Stimulated activated CD4-positive, alpha-beta T cell treated with anti-CD3 and anti-CD28 coated beads, TNF-alpha, amount 100 ng/mL, for 1 hour (primary cell): ENCODE measurements at places on chromosomes 13 and 19.

DNA sequence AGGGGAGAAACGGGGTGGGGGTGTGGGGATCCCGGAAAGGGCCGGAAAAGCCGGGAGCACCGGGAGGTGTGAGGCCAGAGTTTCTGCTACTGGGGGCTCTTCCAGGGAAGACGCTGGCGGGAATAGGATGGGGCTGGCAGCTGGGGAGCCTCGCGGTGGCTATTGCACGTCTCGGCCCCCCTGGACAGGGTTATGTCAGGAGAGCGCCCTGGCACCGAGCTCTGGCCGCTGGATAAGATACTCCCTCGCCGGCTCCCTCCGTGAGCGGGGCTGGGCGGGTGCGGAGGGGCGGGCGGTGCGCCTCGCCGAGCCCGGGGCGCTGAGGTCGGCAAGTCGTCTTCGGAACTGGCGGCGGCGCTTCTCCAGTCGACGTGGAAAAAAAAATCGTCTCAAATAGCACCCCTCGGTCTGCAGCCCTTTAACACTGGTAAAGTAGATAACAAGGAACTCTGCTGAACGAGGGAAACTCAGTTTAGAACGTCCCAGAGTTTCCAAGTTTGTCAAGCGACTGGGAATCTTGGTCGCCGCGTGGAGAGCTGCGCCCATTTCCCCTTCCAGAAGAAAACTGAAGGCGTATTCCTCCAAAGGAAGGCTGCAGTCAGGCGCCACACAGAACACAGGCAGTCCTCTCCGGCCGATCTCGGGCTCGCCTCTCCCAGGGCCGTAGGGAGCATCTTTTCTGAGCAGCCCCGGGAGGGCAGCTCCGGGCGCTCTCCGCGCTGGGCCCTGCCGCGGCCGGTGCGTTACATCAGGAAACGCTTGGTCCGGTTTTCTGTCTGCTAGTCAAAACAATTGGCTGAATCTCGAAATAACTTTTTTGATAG is 115.1 kb downstream of the KCNRG start:
- DNase-seq, result no peak

DNA sequence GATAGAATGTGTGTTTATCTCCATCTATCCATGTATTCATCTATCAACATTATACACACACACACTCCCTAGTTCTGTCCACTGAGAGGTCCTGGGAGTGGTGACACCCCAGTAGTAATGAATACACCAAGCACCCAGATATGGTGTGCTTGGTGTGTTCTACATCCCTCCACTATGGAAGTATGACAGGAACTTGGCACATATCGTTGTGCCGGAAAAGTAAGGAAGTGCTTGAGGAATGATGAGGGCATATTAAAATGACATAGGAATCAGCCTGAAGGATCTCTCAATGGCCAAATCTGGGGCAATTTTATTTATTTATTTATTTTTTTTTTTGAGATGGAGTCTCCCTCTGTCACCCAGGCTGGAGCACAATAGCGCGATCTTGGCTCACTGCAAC is 28.3 kb upstream of the FBXO17 start:
- DNase-seq, result no peak

DNA sequence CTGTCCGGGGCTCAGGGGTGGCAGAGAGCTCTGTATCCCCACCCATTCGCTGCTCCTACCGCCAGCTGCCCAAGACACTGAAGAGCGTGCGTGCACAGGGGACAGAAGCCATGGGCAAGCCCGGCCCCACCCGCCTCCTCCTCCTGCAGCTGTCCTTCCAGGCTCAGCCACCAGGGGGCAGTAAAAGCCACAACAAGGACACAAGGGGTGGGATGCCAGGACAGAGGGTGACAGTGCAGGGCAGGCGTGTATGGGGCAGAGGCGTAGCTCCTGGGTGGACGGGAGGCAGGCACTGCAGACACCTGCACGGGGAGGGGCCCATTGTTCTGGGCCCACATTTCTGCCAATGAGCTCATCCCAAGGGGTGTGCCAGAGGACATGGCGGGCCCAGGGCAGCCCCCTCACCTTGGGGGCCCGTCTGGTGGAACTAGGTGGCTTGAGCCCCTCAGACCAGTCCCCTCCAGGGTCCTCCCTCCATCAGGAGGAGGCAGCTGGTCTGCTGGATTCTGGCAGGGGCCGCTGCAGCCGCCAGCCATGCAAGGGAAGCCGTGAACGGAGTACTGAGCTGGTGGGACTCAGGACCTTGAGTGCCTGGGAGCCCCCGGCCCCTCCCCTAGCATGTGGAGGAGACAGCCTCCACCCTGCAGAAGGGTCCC is 61.2 kb downstream of the MLLT1 start:
- DNase-seq, result peak; percentile 36

- DNase-seq, result no peak
Observed at GRCh38 chr13:80215368-80215767, 125.6 kb downstream of the SPRY2 start.

DNA sequence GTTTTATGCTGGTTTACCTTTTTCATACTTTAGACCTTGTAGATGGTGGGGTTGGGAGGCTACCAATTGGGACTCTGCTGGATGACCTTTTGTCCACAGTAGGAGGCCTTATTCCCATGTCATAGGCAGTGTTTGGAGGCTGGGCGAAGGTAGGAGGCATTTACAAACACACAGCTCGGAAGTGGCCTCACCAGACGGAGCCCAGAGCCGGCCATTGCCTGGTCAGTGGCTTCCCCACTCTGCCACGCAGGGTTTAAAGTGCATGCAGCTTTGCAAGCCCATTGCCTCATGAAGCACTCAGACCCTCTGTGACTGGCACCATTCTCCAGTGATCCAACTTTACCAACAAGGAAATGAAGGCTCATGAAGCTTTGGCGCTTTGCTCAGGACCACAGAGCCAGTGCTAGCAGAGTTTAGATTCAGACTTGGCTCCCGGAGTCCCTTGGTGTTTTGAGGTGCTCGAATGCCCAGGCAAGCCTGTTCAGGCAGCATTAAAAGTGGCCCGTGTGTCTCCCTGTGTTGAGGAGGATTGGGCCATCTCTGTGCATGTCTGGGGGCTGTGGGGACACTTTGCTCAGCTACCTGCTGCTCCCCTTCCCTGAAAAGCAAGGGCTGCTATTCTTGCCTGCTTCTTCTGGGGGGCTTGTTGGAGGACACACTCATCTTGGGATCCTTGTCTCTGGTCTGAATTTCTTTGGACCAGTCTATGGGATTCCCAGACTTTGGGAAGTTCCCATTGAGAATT is 148.7 kb downstream of the ZNF536 start:
- no peak for DNase-seq

DNA sequence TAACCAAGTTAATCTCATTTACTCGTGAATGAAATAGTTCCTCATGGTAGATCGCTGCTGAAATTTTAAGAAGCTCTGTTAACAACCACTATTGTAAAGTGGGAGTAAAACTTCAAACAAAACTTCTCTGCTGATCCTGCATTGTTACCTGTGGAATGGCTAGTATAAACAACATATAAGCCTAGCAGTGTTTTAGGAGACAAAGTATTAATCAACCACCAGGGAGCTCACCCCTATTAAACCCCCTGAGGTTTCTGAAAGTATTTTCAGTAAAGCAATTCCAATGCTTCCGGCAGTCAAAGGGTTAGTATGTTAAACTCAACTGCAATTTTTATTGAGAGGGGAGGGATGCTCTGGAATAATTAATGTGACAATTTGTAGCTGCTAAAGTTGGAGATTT is 30.0 kb upstream of the PCDH17 start:
- DNase-seq, result no peak
